ENCODE measurements at places on chromosomes 2 and 18.

DNA sequence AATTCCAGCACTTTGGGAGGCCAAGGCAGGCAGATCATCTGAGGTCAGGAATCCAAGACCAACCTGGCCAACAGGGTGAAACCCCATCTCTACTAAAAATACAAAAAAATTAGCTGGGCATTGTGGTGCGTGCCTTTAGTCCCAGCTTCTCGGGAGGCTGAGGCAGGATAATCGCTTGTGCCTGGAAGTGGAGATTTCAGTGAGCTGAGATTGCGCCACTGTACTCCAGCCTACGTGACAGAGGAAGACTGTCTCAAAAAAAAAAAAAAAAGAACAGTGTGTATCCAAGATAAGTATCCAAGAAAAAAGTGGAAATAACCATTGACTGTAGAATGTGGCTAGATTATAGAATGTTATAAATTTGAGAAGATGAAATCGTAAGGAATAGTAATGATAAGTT, 142.1 kb downstream of the FAM124B start:
- no peak for DNase-seq

- no peak for DNase-seq
These were observed 44.1 kb downstream of the MTHFD2 start for GRCh38 chr2:74242354-74243071.

DNA sequence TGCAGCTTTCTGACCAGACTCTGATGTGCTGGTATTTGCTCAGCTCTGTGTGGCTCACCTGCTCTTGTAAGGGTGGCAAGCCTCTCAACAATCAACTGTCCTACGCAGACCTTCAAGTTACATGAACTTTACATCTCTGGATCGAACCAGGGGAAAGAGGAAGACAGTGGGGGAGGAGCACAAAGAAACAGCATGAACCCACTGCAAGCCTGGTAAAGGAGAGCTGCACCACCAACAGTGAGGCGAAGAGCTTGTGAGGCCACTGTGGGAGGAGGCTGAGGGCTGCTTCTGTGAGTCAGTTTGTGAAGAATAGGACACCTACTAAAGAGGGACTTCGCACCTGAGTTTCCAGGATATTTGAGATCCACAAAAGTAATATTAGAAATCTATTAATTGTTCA, 18.8 kb upstream of the FAM110C start:
- no peak for DNase-seq

- DNase-seq, result no peak
These were observed 36.4 kb downstream of the TACR1 start for GRCh38 chr2:75162897-75163296.

DNA sequence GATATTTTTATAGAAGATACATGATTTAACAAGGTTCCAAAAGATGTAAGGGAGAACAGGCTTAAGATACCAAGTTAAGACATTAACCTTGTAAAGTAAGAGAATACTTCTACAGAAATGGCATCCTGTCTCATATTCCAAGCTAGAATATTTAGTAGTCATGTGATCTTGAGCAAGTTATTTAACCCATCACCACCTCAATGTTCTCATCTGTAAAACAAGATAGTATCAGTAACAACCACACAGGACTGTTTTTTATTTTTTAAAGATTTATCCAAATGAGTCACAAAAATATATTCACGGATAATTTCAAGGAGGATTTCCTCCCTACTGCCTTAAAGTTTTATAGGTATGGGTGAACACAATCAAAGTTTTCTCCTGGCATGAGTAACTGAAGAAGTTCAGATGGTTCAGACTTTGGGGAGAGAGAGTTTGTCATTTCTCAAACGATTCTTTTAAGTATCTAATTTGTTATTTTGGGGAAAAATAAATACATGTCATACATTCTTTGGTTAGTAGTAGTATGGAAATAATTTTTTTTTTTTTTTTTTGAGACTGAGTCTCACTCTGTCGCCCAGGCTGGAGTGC, 25.9 kb downstream of the ROCK1 start:
- DNase-seq, result no peak

- DNase-seq, result no peak
These were observed 26.3 kb downstream of the WDR75 start for GRCh38 chr2:189467593-189467992.

GRCh38 chr2:41879235-41879916, 168.4 kb upstream of the PKDCC start:
- no peak for DNase-seq

GRCh38 chr2:147288131-147288530, 556.7 kb upstream of the ACVR2A start:
- no peak for DNase-seq

DNA sequence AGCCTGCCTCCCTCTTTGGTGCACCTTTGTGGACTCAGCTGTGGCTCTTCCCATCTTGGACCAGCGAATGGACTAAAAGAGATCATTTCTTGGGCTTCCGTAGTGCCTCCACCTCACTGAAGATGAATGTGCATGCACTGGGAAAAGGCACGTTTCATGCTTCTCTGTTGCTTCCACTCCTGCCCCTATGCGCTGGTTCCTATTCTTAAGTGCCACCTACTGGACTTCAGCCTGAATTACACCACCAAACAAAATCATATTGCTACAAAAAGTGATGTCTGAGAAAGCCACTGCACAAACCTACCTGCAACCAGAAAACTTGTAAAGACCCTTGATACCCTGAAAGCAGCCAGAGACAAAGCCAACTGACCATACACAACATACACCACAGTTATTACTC, 695.6 kb downstream of the TSN start:
- no peak for DNase-seq

GRCh38 chr2:118845522-118846441, 1.7 kb downstream of the EN1 start:
- no peak for DNase-seq

GRCh38 chr2:16321872-16322271, 343.8 kb downstream of the CYRIA start:
- no peak for DNase-seq

DNA sequence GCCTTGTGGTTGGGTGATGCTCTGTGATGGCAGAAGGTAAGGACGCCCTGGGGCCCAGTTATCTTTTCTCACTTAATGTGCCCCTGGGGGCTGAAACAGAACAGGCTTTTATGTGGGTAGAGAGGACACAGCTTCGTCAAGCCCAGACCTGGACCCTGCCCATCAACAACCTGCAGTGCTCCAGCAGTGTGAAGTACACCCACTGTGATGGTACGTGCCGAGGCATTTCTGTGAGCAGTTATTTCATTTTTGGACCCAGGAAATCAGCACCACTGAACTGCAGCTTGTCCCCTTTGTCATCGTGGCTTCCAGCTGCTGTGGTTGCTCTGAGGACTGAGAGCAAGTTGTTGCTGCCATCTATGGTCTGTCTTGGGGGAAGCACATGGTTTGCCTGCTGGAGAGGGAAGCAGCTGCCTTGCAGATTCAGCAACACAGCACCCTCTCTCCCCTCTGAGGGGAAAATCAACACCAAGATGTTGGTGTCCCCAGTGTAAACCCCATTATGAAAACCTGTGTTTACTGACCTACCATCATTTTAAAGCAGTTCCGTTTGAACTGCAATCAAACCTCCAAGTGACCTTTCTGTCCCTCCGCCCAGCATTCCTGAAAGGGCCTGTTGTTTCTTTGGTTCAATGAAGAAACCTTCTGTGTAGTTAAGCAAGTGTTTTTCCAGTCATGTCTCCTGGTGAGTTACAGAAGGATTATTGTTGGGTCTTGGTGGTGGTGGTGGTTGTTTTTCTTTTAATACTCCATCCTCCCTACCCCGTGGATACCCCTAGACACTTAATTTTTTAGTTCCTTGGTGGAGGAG, 158.2 kb downstream of the MGAT5 start:
- DNase-seq, result peak; percentile 82

DNA sequence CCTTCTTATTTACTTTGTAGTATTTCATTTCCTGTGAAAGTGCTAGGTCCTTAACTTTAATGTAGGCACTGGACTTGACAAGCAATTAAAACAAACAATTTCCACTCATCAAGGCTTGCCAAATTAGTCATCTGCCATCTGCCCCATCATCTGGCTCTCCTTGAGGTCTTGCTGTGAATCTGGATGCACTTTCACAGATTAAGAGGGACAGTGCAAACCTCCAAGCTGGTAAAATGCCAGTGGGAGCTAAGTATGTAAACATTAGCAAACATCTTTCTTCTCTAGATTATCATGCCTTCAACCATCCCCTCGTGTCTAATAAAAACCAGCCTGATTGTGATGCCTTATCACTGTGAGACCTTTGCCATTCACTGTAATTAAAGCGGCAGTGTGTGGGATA, 402.9 kb downstream of the ERBB4 start:
- peak; percentile 77 for DNase-seq

GRCh38 chr2:15840148-15840547, 100.2 kb upstream of the MYCN start:
- DNase-seq, result no peak

DNA sequence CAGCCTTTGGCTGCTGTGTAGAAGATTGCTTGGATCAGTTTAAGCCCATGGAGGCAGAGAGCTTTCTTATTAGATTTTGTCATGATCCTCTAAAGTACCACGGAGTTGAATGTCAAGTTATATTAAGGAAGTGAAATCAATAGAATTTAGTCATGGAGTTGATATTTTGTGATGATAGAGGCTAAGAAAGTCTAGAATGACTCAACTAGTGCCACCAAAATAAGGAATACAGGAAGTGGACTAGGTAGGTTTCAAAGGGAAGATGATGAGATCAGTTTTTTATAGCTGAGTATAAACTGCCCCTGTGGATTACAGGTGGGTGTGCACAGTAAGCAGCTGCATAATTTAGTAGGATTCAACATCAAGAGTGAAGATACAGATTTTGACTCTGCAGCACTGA, 25.2 kb downstream of the FBXO36 start:
- no peak for DNase-seq

DNA sequence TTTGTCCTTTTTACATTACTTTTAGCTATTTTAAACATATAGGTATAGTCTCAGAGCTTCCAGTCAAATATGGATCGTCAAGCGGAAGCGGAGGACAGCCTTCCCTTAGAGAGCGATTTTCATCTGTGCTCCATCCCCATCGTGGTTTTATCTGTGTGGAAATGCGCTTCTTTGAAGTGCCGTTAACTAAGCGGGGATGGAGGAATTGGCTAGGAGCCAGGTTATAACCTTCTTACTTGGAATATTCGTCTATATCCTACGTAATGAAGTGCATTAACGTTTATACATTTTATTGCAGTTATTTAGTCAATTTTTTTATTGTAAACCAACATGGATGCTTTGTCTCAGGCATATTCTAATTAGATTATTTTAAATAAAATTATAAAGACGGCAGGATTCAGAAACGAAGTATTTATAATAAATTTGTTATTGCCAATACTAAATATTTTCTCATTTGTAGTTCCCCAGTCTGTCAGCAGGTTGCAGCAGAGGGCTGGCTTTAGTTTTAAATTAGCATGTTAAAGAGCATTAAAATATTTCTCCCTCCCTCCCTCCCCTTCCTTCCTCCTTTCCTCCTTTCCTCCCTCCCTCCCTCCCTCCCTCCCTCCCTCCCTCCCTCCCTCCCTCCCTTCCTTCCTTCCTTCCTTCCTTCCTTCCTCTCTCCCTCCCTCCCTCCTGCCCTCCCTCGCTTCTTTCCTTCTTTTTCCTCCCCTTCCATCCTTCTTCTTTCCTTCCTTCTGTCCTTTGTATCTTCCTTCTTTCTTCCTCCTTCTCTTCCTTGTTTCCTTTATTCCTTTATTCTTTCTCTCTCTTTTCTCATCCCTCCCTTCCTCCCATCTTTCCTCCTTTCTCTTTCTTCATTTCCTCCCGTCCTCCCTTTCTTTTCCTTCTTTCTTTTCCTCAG, 80.6 kb upstream of the DOCK10 start:
- peak; percentile 15 for DNase-seq

DNA sequence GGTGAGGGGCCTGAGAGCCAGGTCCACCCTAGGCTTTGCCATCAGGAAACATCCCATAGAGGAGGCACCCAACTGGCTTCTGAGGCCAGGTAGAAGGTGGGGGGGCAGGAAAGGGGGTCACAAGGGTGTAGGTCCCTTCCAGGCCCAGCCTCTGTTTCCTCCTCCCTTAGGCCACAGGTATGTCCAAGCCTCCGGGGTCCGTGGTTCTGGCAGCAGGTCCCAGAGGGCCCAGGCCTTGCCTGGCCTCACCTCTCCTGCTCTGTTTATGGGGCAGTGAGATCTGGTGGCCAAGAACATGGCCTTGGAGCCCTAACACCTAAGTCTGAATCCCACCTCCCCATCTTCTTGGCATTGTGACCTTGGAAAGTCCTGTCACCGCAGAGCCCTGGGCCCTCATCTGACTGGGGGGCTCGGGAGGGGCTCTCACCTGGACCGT, 21.6 kb upstream of the GPR17 start:
- no peak for DNase-seq

DNA sequence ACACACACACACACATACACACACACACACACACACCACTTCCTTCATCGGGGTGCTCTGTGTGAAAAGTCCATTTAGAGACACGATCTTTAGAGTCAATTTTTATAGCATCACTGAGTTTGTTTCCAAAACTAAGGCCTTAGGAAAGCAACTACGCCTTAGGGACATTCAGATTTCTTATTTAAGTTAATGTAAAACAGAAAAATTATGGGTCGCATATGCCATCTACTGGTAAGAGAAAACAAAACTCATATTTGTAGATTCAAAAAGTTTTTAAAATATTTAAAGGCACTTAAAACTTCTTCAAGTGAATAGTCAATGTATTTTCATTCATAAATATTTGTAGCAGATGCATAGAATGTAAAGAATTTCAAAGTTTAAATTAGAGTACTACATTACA, 166.2 kb downstream of the ATAD2B start:
- no peak for DNase-seq

GRCh38 chr2:173766537-173767289, 198.5 kb downstream of the SP3 start:
- no peak for DNase-seq

All from cerebellum (tissue), 4 donors.